ENCODE measurements at places on chromosomes 13 and 19.

DNA sequence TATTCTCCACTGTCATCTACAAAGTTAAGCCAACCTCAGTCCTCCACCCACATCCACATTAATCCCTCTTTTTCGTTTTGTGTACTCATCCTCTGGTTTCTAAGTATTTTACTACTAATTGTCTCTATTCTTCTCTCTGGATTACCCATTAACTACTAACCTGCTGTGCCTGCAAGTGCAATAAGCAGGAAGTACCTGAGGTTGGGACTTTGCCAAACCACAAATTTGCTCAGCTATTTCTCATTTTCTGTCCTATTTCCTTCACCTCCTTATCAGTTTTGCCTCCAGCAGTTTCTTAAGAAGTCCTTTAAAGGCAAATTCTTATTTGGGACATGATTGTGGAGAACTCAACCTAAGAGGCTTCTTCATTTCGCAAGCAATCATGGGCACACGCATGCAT, 1708.9 kb downstream of the SLITRK5 start:
- no peak for DNase-seq

DNA sequence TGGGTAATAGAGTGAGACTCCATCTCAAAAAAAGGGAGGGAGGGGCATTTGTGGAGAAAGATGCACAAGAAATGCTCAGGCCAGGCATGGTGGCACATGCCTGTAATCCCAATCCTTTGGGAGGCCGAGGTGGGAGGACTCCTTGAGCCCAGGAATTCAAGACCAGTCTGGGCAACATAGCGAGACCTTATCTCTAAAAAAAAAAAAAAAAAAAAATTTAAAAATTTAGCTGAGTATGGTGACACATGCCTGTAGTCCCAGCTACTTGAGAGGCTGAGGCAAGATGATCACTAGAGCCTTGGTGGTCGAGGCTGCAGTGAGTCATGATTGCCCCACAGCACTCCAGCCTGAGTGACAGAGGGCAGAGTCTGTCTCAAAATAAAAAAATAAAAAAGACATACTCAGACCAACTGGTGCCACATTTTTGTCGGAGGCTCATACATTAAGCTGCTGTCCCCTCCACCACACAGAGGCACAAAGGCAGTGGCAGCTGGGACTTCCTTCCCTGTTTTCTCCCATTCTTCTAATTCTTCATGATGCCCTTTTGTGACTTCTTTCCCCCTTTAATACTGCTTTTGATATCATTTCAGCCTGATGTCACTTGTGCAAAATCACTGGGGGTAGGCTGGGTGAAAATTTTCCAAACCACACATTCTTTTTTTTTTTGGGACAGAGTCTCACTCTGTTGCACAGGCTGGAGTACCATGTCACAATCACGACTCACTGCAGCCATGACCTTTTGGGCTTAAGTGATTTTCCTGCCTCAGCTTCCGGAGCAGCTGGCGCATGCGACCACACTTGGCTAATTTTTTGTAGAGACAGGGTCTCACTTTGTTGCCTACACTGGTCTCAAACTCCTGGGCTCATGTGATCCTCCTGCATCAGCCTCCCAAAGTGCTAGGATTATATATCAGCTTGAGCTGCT, 26.8 kb upstream of the CXCL17 start:
- DNase-seq: no peak

DNA sequence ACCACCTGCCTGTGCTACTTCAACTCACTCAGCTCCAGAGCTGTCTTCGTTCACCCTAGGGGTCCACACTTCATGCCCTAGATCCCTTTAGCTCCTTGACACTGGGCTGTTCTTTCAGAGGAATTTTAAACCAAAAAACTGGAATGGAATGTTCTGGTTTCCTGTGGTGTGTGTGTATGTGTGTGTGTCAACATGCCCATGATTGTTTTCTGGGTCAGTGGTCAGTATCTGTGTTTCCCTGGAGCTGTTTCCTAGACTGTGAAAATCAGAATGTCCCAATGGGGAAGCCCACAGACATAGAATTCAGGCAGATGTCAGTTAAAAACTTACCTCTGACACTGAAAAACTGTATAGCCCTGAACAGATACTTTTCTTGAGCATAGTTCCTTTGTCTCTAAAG, 1.3 kb downstream of the PMIS2 start:
- no peak for DNase-seq

DNA sequence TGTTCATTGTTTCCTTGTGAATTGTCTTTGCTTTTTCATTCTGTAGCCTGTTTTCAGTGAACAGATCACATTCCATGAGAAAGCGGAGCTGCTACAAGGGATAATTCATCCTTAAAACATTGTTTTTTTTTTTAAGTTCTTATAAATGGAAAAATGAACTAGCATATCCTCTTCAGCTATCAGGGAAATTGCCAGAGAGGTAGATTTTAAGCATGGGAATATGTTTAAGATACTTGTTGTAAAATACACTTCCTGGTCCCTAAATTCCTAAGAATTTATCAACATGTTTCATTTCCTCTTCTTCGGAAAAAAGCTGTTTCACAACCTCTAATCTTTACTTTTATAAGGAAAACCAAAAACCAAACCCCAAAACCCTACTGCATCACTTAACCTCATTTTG, 238.0 kb downstream of the POSTN start:
- DNase-seq: no peak

GRCh38 chr13:46296921-46297320, 85.2 kb downstream of the LRRC63 start:
- DNase-seq: no peak

All from NCI-H1092 (cell line).